ENCODE measurements at places on chromosomes 5 and 9.

GRCh38 chr5:98144116-98144515 is 629.3 kb upstream of the RGMB start:
- no peak for DNase-seq

DNA sequence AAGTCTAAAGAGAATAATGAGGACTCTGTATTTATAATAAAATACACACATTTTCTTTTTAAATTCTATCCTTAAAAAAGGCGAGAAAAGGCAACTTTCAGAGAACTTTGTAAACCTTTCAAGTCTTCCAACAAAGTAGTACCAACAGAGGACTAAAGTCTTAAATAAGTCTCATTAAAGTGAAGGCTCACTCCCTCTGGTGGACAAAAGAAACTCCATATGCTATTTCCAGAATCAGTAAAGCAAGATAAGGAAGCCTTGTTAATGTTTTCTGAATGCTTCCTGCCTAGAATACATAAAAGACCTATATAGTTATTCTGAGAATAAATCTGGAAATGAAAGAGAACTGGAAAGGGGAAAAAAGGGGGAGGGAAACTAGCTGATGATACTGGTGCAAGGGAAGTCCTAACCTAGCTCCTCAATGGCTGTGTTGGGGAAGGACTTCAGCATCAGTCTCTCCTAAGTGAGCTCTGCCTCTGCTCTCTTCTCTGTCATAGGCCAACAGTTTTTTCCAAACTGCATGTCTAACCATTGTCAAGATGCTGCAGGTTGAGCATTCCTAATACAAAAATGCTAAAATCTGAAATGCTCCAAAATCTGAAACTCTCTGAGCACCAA is 7.2 kb downstream of the HMGCS1 start:
- peak; percentile 74 for DNase-seq

- DNase-seq = no peak
Observed at GRCh38 chr5:81884871-81885270, 87.0 kb upstream of the ATG10 start.

GRCh38 chr5:103918668-103919367 is 356.2 kb upstream of the NUDT12 start:
- DNase-seq = no peak

DNA sequence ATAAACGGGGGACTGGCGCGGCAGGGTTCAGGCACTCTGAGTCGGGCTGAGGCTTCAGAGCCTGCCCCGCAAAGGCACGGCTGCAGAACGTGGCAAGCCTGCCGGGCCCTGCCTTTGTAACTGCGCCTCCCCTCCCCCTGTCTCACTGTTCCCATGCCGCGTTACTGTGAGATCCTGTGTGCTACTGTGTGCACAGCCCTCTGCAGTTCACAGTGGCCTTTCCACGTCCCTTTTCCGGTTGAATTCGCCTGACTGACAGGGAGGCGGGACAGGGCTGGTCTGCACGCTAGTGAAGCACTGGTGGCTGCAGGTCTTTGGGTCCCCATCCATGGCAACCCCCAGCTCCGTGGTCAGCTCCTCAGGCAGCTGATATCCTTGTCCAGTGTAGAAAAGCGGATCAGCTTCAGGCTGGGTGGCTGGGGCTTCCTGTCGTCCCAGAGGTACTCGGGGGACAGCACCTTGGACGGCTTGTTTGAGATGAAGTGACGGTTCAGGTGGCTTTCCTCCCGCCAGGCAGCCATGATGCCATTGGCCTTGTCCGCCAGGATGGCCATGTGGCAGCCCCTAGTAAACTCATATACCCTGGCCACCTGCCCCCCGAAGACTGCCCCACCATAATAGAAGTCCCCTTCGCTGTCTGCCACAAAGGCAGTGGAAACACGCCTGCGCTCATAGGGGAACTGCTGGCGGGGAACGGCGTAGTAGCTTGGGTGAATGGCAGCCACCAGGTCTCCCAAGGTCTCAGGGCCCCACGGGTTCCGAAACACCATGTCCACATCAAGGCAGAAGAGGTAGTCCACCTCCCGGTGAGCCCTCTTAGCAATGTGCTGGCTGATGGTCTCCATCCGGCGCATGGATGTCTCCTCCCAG is 10.3 kb downstream of the GBGT1 start:
- no peak for DNase-seq

- DNase-seq = no peak
Observed at GRCh38 chr5:110968246-110969005, 103.1 kb upstream of the TSLP start.

DNA sequence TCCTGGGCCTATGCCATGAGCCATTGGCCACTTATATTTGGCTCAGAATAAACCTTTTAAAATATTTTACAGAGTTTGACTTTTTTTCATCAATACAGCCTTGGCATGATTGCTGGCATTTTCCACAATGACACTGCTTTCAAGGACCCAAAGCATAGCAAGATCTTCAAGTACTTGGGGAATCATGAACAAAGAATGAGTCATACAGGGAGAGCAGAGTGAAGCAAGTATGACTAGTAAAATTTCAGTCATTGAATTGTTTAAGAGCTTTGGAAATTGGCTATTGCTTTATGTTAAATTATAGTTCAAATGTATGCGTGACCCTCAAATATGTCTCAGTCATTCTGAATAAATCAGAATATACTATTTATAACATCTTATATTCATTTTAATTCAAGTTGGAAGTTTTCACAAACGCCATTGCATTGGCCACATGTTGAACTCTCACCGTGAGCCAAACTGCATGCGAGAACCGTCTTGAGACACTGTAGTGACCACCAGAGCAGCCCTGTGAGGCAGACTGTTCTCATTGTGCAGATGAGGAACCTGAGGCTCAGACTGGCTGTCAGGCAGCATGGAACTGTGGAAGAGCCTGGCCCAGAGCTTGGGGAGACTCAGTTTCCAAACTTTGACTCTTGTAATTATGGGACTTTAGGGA is 52.9 kb downstream of the GDNF start:
- DNase-seq = no peak

DNA sequence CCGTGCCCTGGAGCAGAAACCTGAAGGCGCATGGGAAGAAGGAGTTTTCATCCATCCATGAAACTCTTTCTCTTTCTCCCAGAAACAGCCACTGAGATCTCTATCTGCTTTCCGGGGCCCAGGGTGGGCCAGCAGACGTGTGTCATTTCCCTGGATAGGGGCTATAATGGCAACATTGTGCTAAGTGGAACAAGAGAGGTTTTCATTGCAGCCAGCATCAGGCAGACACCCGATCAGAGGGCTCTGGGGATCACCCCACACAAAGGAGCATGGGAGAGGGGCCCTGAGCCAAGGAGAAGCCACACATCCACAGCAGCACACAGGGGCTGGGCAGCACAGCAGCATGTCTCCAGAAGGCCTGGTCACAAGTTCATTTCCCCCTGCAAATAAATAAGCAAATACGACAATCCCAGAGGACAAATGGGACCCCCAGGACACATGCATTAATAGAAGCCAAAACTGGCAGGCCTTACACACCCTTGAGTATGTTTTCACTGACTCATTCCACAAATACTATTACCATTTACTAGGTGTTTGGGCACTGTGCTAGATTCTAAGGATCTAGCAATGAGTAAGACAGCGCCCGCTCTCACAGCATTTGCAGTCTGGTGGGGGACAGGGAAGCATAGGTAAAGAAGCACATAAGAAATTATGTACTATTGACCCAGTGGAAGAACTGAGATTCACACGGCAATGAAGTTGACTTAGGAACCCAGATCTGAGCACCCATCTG is 4.3 kb upstream of the AFAP1L1 start:
- no peak for DNase-seq

- DNase-seq = peak; percentile 27
Observed at GRCh38 chr9:4762886-4763541, 22.0 kb upstream of the AK3 start.

- no peak for DNase-seq
Observed at GRCh38 chr9:92992549-92992948, 45.2 kb downstream of the FGD3 start.

DNA sequence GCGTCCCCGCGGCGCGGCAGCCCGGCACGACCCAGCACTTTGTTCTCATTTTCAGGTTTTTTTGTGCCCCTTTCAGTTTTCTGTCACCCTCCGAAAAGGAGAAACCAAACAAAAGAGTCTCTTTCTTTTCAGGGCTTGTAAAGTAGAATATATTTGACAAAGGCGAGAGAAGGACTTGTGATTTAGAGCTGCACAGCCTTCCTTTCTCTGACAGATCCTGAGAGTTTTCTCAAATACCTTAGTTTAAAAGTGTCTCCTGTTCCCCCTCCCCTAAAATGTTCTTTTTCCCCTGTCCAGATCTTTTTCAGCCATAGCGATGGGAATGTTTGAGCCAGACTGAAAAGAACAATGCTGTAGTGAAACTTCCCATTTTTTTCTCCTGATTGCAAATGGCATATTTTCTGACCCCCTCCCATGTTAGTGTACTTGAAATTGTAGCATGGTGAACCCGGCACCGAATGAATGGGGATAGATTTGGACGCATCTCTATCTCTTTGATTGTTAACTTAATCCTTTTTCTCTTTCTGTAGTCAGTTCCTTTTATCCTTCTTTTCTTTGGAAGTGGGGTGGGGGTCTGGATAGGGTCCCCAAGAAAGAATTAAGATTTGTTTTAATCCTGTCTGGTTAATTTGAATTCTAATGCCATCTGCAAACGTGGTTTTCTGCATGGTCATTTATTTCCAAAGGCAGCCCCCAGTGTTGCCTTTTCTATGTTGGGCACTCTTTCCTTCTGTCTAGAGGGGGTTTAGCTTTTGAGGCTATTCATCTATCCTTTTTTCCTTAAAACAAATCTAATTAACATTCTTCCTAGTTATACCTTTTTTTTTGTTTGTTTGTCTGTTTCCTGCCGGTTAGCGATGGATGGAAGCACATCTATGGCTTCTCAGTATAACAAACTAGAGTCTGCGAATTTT is 2.2 kb downstream of the ZSWIM6 start:
- DNase-seq = no peak

GRCh38 chr5:1727571-1727970 is 72.1 kb downstream of the MRPL36 start:
- DNase-seq = no peak

- peak; percentile 42 for DNase-seq
Observed at GRCh38 chr5:147464211-147464610, 45.7 kb downstream of the DPYSL3 start.

DNA sequence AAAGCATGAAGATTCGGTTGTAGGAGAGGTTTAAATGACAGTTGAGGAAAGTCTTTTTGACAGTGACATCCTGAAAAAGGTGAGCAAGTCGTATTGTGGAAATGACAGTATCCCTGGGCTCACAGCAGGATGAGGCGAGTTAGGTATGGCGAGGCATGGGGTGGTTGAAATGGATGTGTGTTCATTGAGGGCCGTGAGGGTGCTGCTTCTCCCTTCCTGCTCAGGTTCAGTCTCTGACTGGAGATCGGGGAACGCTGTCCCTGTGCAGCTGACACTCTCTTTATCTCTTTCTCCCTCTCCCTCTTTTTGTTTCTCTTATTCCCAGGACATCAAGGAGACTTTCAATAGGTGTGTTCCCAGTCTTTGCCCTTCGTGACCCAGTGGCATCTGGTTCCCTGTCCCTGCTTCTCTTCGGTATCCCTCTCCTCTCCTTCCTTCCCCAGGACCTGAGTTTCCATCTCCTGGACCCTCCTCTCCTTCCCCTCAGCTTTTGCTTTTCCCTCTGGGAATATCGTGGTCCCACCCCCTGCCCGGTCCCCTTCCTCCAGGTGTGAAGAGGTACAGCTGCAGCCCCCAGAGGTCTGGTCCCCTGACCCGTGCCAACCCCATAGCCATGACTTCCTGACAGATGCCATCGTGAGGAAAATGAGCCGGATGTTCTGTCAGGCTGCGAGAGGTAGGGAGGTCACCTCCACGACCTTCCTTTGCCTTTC is 10.2 kb downstream of the TRIM41 start:
- no peak for DNase-seq

- DNase-seq = peak; percentile 8
Observed at GRCh38 chr9:14722391-14723035, at the start of gene CER1. CER1 (minus strand) TSS chr9:14722733; CDS start chr9:14722672, 61 bp downstream.

DNA sequence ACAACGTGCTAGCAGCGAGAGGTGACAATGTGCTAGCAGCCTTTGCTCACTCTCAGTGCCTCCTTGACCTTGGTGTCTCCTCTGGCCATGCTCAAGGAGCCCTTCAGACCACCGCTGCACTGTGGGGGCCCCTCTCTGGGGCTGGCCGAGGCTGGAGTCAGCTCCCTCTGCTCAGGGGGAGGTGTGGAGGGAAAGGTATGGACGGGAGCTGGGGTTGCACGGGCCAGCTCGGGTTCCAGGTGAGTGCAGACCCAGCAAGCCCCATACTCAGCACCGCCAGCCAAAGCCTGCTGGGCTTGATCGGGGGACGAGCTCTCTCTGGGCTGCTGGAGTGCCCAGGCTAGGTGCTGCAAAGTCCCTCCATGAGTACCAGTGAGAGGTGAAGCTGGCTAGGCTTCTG is 180.2 kb downstream of the TRIM36 start:
- DNase-seq = no peak

DNA sequence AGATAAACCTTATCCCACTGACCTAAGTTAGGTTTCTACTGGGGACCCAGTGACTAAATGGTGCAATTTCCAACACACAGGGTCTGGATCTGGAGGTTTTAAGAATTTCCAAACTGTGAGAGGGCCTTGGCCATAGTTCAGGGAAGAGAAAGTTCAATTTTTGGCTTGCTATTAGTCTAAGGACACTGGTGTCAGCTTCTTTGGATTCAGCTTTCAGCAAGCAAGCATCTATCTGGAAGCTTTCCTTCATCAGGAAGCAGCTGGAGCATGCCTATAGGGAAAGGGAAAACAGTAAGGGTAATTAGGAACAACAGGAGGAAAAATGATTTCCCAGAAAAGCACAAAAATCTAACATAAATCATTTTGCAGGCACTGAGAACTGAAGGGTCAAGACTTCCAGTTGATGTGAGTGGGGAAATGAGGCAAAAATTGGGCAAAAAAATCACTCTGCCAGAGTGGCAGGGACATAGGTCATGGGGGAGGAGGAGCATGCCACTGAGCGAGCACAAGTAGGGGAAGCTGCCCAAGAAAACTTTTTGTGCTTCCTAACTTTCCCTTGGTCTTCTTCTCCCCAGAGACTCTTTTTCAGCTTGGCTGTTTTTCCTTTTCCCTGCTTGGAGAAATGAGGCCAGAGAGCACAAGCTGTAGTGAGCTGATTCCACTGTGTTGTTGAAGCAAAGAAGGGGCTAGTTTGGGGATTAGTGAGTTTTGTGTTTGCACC is 299.6 kb downstream of the FGF10 start:
- no peak for DNase-seq

GRCh38 chr5:153711755-153712154 is 221.3 kb downstream of the GRIA1 start:
- DNase-seq = no peak

DNA sequence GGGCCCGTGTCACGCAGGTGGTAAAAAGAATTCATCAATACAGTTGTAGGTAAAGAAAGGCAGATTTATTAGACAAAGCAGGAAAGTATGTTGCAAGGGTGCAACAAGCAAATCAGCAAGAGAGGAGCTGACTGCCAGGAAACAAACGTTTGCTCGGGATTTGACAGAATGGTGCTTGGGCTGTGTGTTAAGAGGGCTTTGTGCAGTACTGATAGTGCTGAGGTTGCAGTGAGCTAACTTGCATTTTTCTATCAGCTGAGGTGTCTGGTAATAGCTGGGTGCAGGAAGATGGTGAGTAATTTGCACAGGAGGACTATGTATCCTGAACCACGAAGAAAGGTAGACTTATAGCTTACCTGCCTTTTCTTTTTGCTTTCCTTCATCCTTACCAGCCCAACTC is 3.9 kb upstream of the RARS1 start:
- DNase-seq = no peak

GRCh38 chr5:68316469-68316868 is 100.9 kb downstream of the PIK3R1 start:
- DNase-seq = no peak

All from NCI-H1417 (cell line).